ENCODE measurements at places on chromosomes 16 and 17.
A peak's percentile ranks its signal among the peaks of the same experiment; 100 is the strongest.

DNA sequence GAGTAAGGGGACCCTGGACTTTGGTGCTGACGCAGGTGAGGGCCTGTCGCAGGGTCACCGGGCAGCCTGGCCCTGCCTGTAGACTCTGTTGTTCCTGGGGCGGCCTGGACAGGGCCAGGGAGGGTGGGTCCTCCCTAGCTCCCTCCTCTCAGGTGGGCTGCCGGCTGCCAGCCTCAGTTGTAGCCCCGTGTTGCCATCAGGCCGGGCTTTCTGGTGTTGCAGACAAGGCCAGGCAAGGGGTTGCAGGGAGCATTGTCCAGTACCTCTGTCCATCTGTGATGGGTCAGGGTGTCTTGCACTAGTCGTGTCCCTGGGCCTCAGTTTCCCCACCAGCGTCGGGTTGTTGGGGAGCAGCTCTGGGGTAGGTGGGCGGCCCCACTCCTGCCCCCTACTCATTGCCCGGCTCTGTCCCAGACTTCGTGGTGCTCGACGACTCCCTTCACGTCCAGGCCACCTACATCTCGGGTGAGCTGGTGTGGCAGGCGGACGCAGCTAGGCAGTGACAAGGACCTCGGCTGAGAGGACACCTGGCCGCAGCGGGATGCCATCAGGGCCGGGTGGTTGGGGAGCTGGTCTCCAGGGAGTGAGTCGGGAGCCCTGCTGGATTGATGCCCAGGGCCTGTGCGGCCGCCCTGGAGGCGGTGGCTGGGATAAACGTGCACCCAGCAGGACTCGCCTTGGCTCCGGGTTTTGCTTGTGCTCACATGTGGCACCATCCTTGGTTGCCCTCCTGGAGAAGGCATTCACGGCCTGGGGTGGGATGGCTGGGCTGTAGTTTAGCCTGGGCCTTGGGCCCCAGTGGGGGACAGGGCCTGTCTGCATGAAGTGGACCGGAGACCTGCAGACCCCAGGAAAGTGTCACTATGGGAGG, 1.9 kb downstream of the CEMP1 start:
- DNase-seq = no peak

DNA sequence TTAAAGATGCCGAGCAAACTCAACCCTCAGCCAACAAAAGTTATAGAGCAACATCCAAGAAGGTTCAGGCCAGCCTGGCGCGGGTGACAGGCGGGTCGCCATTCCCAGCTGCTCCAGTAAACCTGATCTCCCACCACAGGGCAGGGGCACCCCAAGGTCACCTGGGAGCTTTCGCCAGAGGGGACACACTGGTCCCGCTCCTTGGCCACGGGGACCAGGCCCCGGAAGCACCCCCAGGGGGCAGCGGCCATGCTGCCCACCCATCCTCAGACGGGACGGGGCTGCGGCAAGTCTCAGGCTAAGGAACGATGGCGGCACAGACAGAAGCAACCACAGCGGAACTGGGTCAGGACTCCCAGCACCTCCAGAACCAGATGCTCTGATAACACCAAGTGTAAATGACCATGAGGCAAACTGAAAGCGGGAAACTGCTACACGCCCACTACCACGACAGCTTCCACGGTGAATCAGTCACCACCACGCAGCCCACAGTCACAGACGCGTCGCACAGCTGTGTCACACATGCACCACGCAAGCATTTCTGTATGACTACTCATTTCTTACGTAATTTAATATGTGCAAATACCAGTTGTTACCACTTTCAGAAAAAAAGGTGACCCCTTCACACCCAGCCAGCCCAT, 14.1 kb upstream of the CCDC154 start:
- no peak for DNase-seq

DNA sequence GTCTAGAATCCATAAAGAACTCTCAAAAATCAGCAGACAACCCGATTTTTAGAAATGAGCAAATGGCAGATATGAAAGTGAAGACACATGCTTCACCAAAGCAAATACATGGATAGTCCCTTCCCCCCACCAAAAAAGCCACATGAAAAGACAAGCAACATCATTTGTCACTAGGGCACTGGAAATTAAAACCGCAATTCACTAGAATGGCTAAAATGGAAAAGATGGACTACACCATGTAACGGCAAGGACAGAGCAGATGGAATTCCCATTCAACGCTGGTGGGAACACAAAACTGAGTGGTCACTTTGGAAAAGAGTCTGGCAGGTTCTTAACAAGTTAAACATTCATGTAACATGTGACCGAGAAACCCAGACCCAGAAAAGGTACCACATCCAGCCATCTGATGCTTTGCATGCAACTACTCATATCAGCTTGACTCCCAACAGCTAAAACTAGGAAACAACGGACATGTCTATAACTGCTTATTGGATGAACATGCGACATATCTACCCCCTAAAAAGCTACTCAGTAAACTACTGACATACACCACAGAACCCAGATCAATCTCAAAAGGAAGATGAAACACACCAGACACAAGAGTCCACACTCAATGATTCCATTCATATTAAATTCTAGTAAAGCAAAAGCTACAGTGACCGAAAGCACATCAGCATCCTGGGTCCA, 132.6 kb downstream of the ZNF778 start:
- no peak for DNase-seq

- peak; percentile 70 for DNase-seq
These were observed 76.4 kb downstream of the KCNJ12 start for GRCh38 chr17:21452377-21453143.

GRCh38 chr16:11892761-11893160, 23.0 kb downstream of the GSPT1 start:
- no peak for DNase-seq

GRCh38 chr16:53781023-53781605, 77.2 kb downstream of the FTO start:
- no peak for DNase-seq

- DNase-seq = no peak
These were observed 31.2 kb downstream of the MNT start for GRCh38 chr17:2369551-2370210.

DNA sequence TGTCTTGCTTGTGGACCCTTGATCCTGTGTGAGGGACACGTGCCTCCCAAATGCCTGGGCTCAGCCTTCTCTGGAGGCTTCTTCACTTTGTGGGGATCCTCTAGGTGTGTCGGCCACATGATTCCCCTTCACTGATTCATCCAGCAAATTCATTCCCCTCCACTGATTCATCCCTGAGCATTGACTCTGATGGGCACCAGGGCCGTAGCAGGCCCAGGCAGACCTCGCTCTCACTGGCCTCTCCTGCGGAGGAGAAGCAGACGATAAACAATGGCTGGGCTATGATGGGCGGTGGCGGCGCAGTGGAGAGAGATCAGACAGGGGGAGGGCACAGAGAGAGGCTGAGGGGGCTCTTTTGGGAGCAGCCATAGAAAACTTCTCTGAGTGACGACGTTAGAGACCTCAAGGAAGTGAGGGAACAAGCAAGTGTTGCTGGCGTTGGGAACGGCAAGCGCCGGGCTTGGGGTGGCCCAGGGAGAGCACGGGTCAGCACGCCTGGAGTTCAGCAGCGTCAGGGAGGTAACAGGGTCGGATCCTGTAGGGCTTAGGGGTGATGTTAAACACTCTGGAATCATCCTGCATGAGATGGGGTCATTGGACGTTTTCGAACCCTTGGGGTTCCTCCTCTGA, 17.5 kb upstream of the RPTOR start:
- no peak for DNase-seq

- DNase-seq = no peak
These were observed 9.6 kb downstream of the AP2B1 start for GRCh38 chr17:35596530-35597233.

- DNase-seq = no peak
These were observed 145.8 kb downstream of the SPACA3 start for GRCh38 chr17:33137426-33137825.

GRCh38 chr16:70428178-70428998, 10.5 kb downstream of the ST3GAL2 start:
- peak; percentile 58 for DNase-seq

DNA sequence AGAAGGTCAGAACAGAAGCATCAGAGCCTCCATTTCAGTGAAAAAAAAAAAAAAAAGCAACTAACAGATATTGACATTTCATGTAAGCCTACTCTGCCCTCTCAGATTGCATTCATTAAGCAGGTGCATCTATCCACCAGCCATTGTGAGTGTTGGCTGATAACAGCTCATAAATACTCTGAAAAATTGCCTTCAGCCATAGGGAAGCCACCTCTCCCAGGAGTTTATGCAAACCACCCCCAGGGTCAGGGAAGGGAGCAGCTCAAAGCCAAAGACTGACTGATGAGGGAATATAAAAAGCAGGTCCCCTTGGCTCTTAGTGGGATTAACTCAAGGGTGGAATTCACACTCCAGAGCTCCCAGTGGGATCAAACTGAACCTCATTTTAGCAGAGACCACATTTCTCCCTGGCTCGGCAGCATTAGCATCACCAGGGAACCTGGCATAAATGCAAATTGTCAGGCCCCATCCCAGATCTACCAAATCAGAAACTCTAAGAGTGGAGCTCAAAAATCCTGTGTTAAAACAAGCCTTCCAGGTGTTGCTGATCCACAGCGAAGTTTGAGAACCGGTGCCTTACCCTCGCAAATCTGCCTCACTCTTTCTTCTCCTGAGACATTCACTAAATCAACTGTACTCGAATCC, 14.2 kb downstream of the APOH start:
- DNase-seq = no peak

GRCh38 chr17:56592487-56593085, 913 bp upstream of the NOG start:
- peak; percentile 77 for DNase-seq

DNA sequence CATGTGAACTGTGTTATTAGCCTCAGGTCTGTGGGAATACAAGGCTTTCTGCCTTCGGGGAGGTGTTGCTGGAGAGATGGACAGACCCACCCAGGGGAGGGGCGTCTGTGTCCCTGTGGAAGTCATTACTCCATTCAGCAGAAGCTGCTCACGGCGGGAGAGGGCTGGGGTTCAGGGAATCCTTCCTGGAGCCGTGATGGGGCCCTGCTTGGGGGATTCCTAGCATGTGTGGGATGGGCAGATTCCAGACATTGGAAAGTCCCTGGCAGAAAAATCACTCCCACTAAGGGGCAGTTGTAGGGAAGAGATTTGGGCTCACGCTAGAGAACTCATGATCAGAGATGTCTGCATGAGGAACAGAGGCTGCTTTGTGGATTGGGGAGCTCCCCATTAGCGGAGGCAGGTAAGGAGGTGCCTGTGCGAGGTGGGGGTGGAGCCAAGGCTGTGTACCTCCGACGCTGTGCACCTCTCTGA, 56.3 kb upstream of the IL34 start:
- no peak for DNase-seq

DNA sequence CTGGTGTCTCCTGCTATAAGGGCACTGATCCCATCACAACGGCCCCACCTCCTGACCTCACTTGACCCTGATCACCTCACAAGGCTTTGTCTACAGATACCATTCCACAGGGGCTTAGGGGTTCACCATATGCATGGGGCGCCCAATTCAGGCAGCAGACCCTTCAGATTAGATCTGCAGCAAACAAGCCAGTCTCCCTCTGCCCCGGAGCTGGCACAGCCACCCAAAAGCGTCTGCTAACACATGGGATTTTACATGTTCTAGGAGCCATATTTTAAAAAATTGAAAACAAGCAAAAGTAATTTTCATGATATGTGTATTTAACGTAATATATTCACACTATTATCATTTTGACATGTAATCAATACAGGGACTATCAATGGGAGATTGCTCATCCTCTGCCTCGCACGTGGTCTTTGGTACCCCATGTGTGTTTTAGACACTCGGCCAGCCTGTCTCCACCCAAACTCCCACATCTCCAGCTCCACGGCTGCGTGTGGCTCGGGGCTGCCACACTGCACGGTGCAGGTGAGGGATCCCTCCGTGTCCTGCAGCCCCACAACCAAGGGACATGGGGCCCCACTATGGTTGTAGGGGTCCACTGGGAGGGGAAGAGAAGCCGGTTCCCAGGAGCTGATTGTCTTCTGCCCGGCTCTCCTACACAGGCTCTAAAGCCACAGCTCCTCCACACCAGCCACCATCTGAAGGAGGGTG, 107.6 kb downstream of the RBFOX3 start:
- no peak for DNase-seq

Data from Karpas-422 (cell line).